ENCODE measurements at places on chromosomes 3 and 15. TPM values are rescaled to one million over a fixed set of nuclear protein-coding genes. Genes with fewer than 3 reads are reported as not detected.

CKMT1A gene
- 1.2 TPM for total RNA-seq

GRCh38 chr3:143895805-143896204 lies 47.5 kb upstream of the SLC9A9 start:
- no peak for DNase-seq

- no peak for DNase-seq
Measured at GRCh38 chr3:46859001-46859710, 4.1 kb downstream of the MYL3 start.

- DNase-seq: no peak
Measured at GRCh38 chr3:48938156-48938555, 19.5 kb downstream of the ARIH2 start.

GOLGA8O gene
- total RNA-seq: 2.1 TPM

- no peak for DNase-seq
Measured at GRCh38 chr3:71425491-71426071, 157.9 kb downstream of the FOXP1 start.

C3orf33 gene
- 13.4 TPM for total RNA-seq

DNA sequence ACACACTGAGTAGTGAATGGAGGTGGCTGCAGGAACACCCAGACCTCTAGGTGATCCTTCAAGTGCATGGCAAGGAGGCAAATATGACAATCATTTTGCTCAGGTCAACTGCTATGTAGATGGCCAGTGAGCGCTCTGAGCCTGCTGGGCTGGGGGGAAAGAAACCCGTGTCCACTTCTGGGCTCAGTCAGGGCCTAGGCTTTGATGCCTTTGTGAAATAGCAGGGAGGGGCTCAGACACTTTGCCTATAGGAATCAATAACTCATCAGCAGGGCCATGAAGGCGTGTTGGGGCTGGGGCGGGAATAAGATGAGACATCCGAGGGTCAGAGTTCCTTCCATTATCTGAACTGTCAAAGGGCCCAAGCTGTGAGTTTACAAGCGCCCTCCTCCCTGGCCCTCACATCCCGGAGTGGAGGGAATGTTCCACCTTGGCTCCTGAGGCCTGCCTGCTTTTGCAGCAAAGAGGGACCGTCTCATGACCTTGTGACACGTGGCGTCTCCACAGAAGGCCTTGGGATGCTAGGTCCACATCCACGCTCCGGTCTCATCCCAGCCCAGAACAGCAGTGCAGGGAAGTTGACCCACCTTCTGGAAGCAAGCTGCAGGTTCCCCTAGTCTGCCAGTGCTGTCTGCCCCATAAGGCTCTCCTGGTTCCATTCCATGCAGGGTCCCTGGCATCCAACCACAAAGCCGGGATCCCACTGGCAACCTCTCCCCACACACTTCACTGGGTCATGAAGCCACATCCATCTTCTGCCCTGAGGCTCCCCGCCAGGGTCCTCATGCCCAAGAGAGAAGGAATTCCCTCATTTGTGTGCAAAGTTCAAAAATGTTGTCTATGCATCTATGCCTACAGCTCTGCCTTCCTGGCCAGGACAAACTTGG lies 78.4 kb downstream of the CHSY1 start:
- DNase-seq: no peak

ZCWPW2 gene
- 0.61 TPM for total RNA-seq

Measured in adrenal gland (tissue), 19 donors.